ENCODE measurements at places on chromosomes 16 and 17.

GRCh38 chr17:73192894-73193701 lies at the start of gene COG1:
Gene COG1 (plus strand): TSS chr17:73193055. CDS start chr17:73193070, 15 bp downstream.
- DNase-seq, result peak; percentile 73

- DNase-seq, result no peak
Observed at GRCh38 chr16:2276368-2277195, 8.7 kb upstream of the RNPS1 start.

DNA sequence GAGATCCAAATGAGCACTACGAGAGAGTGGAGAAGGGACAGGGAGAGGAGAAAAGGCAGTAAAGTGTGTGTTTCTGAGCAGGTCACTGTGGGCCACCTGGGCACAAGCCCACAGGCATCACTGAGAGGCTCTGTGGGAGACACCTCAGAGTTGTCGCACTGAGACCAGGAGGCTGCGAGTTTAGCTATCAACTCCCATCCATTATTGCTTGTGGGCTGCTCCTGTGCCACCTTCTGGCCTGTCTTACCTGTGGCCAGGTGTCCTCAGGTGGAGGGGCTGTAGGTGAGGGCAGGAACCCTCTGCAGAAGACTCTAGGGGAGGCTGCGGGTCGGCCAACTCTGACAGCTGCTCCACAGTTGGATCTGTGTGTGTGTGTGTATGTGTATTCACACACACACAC lies 2.5 kb upstream of the PRR29 start:
- no peak for DNase-seq

DNA sequence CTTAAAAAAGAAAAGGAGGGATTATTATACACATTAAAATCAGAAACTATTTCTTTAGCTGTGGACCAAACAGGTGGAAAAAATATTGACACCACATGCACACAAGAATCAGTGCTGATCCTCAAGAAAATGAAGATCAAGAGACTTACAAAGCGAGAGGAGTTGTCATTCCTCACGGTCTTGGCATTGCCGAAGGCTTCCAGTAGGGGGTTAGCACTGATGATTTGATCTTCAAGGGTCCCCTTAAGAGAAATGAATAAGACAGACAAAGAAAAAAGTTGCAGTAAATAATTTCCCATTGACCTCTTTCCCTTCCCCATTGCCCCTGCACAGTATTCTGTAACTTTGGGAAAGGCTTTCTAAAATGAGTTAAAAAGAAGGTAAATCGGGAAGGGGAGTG lies 6.0 kb downstream of the MYH4 start:
- DNase-seq, result no peak

GRCh38 chr17:1693339-1693738 lies 8.7 kb upstream of the PRPF8 start:
- no peak for DNase-seq

DNA sequence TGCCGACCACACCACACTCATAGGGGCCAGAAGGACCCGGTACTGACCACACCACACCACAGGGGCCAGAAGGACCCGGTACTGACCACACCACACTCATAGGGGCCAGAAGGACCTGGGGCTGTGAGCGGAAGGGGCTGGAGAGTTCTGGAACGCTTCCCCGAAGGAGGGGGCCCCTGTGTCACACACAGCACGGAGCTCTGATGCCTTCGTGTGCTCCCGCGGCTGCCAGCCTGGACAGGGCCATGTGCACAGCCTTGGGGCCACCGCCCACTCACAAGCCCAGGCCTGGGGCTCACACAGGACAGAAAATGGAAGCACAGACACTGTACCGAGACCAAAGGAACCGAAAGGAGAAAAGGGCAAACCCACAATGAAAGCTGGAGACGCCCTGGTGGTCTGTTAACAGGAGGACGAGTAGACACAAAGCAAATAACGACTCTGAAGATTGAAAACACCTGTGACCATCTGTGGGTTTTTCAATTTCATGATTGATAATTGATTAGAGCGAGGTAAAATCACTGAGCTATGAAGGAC lies 106.5 kb upstream of the METRNL start:
- DNase-seq, result no peak

DNA sequence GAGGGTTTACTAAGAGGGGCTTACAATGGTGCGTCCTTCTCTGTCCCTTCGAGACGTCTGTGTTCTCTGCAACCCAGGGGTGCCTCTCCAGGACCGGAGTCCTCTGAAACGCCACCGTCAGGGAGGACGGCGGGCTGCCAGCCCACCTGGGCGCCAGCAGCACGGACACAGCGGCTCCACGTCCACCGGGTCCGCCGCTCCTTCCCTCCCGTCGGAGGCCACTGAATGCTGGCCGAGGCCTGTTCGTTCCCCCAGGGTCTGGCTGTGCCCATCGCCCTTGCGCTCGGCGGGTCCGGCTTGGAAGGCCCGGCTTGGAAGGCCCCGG lies 403 bp downstream of the TEPSIN start:
- DNase-seq, result no peak

DNA sequence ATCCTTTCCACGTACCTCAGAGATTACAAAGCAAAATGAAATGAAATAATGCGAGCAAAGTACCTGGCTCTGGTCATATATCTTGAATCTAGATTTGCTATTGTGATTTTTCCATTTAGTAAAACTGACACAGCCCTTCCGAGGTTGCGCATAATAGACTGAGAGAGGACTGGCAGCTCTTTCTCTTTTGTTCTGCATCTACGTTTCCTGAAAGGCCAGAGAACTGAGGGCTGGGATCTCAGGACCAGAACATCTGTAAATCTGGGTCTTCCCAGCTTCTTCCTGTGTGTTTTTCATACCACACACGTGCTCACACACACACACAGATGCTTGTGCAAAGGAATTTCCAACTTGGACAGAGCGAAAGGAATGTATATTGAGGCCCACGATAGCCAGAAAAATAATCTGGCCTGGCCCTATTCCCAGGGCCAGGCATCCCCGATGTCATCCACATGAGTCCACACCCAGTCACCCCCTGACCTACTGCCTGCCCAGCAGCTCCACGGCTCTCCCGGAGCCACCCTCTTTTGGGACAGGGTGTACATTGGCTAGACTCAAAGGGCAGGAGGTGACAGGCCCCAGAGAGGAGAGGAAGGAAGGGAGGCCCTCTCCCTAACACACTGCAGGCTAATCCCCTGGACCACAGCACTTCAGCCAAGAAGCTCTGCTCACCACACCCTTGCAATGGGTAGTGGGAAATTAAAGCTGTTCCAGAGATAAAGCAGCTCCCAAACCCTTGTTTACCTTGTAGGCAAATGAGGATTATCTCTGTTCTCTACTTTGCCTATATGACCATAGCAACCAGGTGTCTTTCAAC lies 41.8 kb downstream of the NOL11 start:
- no peak for DNase-seq

- DNase-seq, result no peak
Observed at GRCh38 chr17:17042851-17043460, 699 bp downstream of the MPRIP start.

GRCh38 chr16:82178352-82178751 lies 8.3 kb upstream of the MPHOSPH6 start:
- no peak for DNase-seq

DNA sequence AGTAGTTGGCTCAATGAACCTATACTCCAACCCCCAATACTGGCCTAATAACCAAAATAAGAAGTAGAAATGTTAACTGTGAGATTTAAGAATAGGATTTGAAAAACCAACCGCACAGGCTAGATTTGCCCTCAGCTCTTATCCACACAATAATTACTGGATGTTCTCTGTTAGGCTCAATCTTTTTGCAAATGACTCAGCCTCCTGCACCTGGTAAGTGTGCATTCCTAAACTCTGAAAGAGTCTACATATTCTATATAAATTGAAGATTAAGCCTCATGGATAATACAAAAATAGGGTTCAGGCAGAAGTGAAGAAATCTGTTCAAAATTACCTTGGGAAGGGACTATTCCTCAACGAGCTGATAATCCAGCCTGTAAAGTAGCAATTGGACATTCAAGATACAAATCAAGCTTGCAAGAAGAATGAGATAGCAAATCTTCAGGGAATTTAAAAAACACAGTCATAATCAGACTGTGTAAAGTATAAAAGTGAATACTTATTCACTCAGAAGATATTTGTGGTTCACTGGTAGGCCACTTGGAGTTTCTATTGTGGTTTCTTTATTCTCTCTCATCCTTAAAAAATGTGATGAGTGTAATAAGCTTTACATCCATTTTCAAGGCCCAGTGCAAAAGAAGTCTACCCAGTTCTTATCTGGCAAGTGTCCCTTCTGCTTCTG lies 931.9 kb upstream of the SOX9 start:
- DNase-seq, result peak; percentile 49

DNA sequence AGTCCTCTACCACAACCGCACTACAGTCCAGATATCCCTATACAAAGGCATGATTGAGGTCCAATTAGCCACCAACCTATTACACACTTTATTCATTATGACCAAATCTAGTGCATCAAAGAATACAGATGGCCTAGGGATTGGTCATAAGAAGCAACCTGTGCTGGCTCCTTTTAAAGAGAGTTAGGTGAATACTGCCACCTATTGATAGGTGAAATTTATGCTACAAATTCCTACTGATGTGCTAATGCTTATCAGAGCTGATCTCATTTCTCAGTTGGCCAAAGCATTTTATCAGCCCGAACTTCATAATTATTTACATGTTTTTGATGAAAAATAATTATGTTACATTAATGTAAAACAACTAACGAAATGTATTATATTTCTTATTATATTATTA lies 166.3 kb downstream of the ANKFN1 start:
- no peak for DNase-seq

GRCh38 chr17:59369031-59369975 lies 37.8 kb downstream of the YPEL2 start:
- no peak for DNase-seq

DNA sequence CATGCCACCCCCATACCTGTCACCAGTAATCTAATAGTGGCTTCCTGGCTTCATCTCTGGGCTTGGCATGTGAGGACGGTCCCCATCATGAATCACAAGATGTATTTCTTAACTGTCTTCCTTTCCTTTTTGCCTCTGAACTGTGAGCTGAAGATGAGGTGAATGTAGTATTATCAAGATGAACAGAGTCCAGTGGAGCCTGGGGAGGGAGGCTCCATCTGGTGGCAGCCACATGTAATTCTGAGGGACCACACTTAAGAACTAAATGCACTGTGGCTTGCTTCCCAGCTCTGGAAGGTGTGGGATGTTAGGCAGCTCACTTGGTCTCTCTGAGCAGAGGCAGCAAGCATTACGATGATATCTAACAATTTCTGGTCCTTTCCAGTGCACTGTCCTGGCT lies 354.9 kb upstream of the ASIC2 start:
- DNase-seq, result no peak

GRCh38 chr16:88208112-88208511 lies 174.6 kb upstream of the ZNF469 start:
- DNase-seq, result no peak

DNA sequence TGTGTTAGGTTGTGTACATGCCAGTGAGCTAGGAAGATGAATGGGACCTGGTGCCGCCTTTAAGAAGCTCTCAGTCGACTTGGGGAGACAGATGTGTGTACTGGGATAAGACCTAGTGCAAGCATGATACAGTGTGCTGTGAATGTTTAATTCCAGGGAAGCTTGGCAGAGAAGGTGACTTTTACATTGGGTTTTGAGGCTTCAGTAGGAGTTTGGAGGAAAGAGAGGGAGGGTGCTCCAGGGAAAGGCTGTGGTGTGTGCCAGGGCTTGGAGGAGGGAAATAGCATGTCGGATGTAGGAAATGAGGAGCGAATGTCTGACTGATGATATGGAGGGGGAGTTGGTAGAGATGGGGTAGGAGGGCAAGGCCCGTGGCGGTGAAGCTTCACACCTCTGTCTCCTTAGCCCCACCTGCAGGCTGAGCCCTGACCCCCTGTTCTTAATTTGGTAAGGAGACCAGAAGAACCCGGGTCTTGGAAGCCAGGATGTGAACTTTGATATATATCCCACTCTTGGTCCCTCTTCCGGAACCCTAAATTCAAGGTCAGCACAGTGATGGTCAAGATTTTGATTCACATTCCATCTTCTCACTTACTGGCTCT lies 76.6 kb downstream of the PLCG2 start:
- DNase-seq, result no peak

DNA sequence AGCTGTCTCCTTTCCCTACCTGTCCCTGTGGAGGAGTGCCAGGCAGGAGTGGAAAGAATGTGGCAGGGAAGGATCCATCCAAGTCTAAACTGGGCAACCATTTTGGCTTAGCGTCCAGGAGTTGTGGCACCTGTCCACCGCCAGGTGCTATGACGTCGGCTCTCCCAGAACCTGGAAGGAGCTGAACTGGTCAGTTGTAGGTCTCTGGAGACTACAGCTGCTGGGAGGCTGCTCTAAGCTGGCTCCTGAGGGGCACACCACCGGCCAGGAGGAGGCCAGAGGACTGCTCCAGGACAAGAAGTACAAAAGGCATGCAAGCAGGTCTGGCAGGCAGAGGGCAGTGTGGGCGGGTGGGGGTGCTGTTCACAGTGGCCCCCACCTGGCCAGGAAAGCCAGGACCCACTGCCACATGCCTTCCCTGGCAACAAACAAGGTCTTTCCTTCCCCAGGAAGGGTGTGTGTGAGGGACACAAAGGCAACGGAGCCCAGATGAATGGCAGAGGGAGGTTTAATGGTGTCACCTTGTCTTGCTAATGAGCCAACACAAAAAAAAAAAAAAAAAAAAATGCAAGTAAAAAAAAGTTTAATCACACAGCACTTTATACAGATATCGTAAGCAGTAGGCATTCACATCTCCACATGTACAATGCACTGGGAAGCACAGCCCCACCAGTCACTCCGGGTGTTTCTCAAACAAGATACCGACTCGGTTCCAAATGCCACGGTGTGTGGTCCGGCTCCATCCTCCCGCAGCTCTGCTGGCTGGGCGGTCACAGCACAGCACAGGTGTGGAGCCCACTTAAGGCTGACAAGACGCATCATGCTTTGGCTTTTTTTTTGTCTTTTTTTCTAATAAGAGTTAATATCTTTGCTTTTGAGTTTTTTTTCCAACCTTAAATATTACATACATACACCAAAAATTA lies 4.8 kb downstream of the SPHK1 start:
- DNase-seq, result no peak

GRCh38 chr17:82807562-82807961 lies 32.3 kb downstream of the ZNF750 start:
- no peak for DNase-seq

DNA sequence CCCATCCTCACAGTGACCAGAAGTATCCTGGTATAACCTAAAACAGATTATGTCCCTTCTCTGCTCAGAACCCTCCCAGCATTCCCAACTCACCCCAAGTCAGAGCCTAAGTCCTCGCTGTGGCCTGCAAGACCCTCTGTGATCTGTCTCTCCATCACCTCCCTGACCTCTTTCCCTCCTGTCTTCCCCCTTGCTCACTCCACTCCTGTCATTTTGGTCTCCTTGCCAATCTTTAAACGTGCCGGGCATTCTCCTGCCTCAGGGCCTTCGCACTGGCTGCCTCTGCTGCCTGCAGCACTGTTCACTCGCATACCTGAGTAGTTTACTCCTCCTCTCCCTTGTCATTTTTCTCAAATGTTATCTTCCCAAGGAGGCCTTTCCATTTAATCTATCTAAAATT lies 97.7 kb downstream of the GSG1L start:
- DNase-seq, result no peak

- no peak for DNase-seq
Observed at GRCh38 chr17:67831268-67831667, 6.0 kb downstream of the BPTF start.

- no peak for DNase-seq
Observed at GRCh38 chr17:4184811-4185210, 41.8 kb downstream of the CYB5D2 start.

GRCh38 chr16:31217136-31217530 lies 198 bp upstream of the PYDC1 start:
- no peak for DNase-seq

GRCh38 chr17:63222655-63223054 lies 223.5 kb downstream of the CYB561 start:
- DNase-seq, result no peak

GRCh38 chr17:15951368-15952047 lies 6.6 kb downstream of the ADORA2B start:
- DNase-seq, result no peak
